NCI-H1694 treated with DMSO at 0.1 percent for 48 hours (cell line): ENCODE measurements at places on chromosomes 6 and 20.

- no peak for DNase-seq
Measured at GRCh38 chr20:37990571-37991151, 42.6 kb downstream of the TTI1 start.

- DNase-seq, result no peak
Measured at GRCh38 chr6:165676435-165677068, 13.5 kb upstream of the PDE10A start.

GRCh38 chr6:139436200-139436956 lies 61.9 kb upstream of the CITED2 start:
- no peak for DNase-seq

- DNase-seq, result no peak
Measured at GRCh38 chr20:57332105-57333089, 2.8 kb downstream of the SPO11 start.

- no peak for DNase-seq
Measured at GRCh38 chr6:45884336-45884735, 131.3 kb downstream of the CLIC5 start.

GRCh38 chr6:39378175-39378959 lies 55.9 kb upstream of the KCNK16 start:
- no peak for DNase-seq

GRCh38 chr6:108896111-108896661 lies 48.0 kb downstream of the ARMC2 start:
- DNase-seq, result no peak

GRCh38 chr6:44327096-44327495 lies 13.9 kb upstream of the AARS2 start:
- DNase-seq, result no peak

GRCh38 chr6:16244446-16244845 lies 6.1 kb downstream of the GMPR start:
- no peak for DNase-seq

GRCh38 chr6:34569361-34569973 lies 13.3 kb upstream of the SPDEF start:
- DNase-seq, result no peak

DNA sequence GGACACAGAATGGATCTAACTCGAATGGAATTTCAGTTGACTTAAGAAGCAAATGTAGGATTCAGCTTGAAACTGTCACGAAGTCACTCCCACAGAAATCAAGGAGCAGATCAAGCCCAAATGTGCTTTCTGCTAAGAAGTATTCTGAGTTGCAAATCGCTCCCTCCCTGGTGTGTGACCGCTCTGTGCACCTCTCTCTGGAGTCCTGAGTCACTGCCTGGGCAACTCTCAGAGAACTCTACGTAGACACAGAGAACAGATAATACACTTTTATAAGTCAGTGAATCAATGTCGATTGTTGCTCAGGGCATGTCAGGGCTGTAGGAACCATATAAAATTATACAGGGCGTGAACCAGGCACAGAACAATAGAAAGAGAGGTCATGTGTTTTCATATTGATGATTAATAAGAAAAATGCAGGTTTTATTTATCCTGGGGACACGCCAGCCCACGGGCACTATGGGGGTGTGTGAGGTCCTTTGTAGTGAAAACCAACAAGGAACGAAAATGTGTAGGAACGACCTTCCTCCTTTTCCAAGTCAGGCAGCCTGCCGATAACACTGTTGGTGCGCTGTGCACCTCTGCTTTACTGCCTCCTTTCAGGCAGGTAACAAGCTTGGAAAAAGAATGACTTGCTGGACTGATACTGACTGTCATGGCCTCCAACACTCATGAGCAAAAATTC lies 248.1 kb upstream of the FOXQ1 start:
- DNase-seq, result no peak

GRCh38 chr6:47126647-47127391 lies 84.7 kb upstream of the ADGRF1 start:
- no peak for DNase-seq

- no peak for DNase-seq
Measured at GRCh38 chr6:24306038-24306437, 51.8 kb downstream of the DCDC2 start.

DNA sequence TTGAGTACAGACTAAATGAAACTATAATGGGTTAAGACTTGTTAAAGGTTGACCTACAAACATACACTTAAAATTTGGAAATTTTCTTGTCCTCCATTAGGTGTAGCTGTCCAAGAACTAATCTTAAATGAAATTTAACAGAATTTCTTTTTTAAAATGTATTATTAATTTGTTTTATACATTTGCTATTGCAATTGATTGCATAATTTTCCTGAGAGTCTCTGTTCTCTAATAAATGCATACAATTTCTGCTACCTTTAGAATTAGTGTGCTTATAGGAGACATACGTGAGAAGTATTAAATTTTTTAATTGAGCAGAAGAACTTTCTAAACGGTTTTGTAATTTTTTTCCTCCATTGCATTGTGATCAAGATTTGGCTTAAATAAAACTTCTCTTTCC lies 1.5 kb downstream of the FAM135A start:
- no peak for DNase-seq

GRCh38 chr6:111805511-111806164 lies 67.6 kb downstream of the FYN start:
- DNase-seq, result no peak
